ENCODE measurements at places on chromosomes 11 and 22.

DNA sequence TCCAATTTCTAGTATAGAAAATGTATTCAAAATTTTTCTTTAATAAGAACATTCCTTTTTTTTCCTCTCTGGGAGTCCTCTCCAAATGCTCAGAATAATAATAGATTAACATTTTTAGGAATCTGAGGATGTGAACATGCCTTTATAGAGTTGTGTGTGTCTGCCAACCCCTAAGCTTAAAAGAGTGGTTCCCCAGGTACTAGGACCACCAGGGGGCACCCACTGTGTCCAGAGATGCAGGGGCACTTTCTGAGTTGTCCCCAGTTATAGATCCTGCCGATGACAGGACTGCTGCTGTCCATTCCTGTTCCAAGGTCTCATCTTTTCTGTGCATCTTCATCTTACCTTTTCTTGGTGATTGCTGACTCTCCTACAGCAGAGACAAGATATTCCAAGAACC lies 27.0 kb upstream of the MICAL2 start:
- no peak for DNase-seq

GRCh38 chr11:16809886-16810668 lies 71.6 kb downstream of the C11orf58 start:
- DNase-seq = no peak

DNA sequence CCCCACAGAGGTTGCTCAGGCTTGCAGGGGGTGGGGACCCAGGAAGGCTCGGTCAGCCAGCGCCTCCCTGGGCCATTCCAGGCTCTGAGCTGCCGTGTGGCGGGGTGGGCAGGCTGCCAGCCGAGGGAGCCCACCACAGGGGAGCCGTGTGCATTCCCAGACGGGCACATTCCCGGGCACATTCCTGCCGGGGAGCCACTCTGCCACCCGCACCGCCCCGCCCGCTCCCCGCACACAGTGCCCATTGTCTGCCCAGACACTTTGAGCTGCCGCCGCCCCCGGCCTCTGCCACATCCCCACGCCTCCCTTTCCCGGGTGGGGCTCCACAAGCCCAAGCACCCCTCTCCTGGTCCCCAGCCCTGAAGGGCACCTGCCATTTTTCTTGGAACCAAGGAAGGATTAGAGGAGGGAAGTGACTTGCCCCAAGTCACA lies 27.4 kb downstream of the RPL3 start:
- no peak for DNase-seq

DNA sequence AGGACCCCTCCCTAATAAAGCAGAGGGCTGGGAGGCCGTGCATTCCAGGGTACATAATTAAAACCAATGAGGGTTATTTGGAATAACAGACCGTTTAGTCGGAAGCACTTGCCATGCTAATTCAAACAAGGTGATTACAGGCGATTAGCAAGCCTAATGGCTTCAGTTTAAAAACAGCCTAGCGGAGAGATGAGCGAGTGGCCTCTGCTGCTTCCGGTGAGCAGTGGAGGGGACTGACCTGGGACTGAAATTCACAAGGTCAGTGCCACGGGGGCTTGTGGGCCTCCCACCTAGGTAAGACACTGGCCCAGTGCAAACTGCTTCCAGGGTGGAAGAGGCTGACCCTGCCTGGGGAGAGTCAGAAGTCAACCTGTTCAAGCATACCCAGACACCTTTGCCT lies 56.8 kb upstream of the ALX4 start:
- no peak for DNase-seq

GRCh38 chr22:19361501-19362103 lies 69.9 kb downstream of the HIRA start:
- no peak for DNase-seq

DNA sequence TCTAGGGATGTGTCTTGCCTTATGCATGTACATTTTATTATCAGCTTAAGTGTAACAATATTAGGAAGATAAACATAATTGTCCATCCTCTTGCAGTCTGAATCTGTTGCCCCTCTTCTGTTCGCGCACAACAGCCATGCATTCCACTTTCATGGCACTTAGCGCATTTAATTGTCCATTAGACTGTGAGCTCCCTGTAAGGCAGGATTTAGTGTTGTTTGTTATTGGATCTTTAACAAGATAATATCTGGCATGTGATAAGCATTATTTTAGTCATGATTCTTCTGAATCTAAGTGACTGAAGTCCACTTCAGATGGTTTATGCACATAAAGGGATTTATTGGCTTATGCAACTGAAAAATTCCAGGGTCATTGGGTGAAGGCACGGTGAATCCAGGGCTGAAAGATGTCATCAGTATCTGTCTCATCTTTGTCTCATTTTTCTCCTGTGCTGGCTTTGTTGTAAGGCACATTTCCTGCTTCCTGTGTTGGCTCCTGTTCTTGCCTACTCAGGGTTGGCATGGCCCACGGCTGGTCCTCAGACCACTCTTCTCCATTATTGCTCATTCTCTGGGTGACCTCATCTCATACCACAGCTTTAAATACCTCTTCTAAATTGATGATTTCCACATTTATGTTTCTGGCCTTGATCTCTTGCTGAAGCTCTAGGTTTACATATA lies 37.6 kb downstream of the ATXN10 start:
- DNase-seq = no peak

- DNase-seq = no peak
Measured at GRCh38 chr11:124643605-124644425, 21.2 kb downstream of the TBRG1 start.

DNA sequence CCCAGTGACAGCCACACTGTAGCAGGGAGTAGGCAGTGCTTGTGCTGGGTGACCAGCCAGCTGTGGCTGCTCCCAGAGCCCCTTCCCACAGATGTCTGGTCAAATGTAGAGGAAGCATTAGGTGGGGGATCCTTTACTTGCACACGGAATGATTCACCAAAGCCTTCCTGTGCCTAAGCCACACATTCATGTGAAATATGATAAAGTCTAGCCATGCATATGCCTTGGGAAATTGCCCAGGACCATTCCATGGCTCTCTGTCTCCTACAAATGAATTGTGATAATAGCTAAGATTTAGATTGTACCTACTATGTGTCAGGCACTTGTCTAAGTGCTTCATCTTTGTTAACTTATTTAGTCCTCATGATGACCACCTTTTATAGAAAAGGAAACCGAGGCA lies 217.5 kb upstream of the E2F8 start:
- DNase-seq = no peak

DNA sequence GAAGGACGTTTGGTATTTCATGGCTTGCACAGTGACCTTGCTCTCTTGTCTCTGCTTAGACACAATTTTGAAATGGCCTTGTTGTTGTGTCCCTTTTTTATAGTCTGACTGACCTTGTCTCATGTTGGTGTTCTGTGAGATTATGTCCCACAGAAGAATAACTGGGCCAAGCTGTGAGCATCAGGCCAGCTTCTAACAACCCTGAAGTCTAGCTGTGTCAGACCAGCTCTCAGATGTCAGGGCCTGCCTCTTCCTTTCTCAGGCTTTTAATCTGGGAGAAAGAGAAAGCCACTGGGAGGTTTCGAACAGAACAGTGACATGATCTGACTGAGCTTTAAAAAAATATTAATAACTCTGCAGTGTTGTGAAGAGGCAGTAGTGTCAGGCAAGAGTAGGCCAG lies 2.0 kb upstream of the UEVLD start:
- DNase-seq = no peak

DNA sequence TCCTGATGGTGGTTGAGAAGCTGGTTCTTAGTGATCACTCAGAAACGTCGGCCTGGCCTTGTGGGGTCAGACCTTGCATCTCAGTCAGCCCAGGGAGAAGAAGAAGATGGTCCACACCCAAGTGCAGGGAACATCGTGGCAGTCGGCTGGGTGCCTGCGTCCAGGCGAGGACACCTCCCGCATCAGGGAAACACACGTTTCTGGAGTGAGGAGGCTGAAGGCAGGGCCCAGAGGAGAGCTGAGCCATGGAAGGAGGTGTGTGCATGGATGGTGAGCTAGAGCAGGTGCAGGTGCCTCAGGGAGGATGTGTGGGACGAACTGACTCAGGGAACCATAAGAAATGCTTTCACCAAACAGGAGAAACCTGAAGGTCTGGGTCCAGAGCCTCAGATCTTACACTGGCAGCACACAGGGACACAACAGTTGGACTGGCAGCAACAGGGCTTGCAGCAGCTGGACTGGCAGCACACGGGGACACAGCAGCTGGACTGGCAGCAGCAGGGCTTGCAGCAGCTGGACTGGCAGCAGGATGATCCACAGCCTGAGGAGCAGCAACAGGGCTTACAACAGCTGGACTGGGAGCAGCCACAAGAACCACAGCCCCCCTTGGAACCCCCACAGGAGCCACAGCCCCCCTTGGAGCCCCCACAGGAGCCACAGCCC lies 632 bp downstream of the KRTAP5-2 start:
- no peak for DNase-seq

DNA sequence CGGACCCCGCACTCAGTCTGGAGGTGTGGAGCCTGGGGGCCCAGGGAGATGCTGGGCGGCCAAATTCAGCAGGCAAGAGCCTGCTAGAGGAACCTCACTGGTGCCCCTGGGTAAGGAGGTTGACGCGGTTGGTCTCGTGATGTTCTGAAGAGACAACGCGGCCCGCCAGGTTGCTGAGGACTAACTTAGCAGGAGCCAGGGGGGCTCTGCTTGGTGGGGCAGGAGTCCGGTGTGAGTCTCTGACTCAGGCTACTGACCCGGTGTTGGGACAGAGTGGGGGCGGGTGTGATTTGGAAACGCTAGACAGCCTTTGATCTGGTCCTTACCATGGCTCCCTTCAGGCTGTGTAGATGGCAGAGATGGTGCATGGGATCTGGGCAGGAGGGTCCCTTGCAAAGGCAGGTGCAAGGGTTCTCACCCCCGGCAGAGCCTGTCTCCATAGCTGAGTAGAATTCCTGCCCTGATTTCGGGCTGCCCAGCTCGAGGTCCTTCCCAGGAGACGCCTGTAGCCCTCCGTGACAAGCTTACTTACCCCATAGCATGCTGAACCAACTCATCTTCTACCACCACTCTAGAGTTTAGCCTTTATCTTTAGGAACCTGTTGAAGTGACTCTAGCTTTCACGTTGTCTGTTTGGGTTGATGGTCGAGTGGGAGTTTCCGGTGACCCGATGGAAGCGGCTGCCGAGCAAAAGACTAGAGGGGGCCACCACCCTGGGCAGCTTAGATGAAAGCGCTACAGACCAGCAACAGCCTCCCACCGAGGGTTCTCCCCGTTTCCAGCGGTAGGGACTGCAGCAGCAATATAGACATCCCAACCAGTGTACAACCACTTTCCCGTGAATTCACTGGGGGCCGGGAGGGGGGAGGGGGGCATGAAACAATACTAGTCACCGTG lies 38.4 kb downstream of the KCNC1 start:
- DNase-seq = no peak

GRCh38 chr11:75163921-75164849 lies 13.3 kb downstream of the SLCO2B1 start:
- DNase-seq = no peak

GRCh38 chr11:93573184-93573583 lies 30.0 kb upstream of the SMCO4 start:
- DNase-seq = no peak

GRCh38 chr11:87359401-87359800 lies 321.7 kb downstream of the TMEM135 start:
- DNase-seq = no peak

- DNase-seq = no peak
Measured at GRCh38 chr22:29702931-29703501, 16.8 kb upstream of the CABP7 start.

- DNase-seq = no peak
Measured at GRCh38 chr22:27554106-27554811, 247.3 kb downstream of the MN1 start.

DNA sequence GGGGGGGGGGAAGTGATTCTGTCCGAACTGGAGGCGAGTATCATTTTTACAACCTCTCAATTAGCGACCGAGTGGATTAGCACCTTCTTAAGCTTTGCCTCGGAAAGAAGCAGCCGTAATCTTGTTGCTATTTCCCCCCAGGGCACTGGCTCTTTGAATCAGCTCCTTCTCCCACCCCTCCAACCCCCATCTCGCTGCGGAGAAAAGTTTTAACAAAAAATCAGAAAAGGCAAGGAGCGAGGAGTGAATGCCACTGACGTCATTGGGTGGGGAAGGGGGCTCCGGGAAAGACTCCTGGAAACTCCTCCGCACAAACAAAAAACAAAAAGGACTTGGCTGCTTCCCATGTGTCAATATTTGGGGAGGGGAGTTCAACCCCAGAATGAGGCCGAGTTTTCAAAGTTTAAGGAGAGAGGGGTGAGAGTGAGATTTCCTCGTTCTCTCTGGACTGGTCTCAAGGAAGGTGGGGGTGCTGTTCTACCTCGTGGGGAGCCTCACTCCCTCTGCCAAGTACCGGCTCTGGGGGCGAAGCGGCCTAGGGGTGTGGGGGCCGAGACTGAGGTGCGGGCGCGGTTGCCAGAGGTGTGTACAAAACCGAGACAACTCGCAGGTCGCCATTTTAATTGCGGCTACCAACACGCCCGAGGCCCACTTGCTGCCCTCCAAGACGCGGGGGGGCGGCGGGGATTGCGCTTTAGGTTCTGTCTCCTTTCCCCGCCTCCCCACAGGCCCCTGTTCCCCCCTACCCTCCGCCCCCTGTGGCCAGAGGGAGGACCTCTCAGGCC lies 2.5 kb upstream of the PAX6 start:
- no peak for DNase-seq

- no peak for DNase-seq
Measured at GRCh38 chr22:39148727-39149535, 3.5 kb downstream of the CBX7 start.

DNA sequence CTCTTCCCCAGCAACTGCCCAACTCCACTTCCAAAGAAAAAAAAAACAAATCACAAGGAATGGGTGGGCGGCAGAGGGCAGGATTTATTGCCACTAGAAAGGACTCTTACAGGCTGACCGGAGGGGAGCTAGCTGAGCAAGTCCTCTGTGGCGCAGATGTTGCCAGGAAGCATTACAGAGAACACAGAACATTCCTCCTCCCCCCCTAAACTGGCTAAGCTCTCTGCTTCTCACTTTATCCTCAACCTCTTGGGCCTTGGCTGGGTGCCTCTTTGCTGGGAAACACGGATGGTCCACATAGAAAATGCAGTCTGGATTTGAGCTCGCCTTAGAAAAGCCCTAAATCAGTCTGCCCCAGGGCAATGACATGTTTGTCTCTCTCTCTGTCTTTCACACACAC lies 12.6 kb upstream of the FJX1 start:
- DNase-seq = no peak

- DNase-seq = no peak
Measured at GRCh38 chr22:49754696-49755630, 72.7 kb downstream of the BRD1 start.

- DNase-seq = no peak
Measured at GRCh38 chr11:129770993-129771392, 44.7 kb upstream of the TMEM45B start.

All from stimulated activated naive CD4-positive, alpha-beta T cell (primary cell).